Activated naive CD4-positive, alpha-beta T cell treated with anti-CD3 and anti-CD28 coated beads, Interleukin-2, amount 50 U/mL, for 16 hours (primary cell): ENCODE measurements at places on chromosomes 5 and 9.

GRCh38 chr5:66169534-66169933 lies 25.4 kb downstream of the SREK1 start:
- DNase-seq, result no peak

DNA sequence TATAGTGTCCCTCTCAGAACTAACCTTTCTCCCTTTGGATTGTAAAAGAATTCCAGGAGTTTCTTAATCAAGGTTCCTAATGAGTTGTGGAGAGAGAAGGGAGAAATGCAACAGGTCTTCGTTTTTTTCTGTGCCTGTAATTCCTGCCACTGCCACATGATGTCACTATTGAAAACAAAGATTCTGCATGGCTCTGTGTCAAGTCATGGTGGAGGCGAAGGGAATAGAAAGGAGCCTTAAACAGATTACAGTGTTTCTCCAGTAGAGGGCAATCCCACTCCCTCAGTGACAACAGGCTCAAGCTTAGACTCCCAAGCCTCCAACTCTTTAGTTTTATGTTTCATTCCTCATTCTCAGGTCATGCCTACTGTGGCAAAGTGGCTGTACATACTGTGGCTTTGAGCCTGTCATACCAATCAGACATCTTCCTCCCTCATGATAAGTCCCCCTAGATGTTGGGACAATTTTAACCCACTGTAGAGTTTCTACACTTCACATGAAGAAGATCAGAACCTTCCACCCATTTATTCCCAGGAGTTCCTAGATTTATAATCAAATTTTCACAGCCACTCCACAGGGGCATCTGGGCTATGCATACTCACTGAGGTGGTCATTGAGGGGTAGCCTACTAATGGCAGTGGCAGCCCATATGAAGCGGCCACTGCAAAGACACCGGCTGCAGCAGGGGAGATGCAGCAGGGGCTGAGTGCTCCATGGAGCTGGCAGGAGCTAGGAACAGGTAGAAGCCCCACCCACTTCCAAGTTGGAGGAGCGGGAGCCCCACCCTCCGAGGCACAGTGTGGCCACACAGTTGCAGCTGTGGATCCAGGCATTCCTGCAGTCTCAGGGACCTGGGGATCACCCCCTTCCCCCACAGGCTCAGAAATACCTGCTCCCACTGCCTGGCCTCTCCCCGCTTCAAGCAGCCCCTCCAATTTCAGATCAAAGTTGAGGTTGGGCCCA lies 97.4 kb upstream of the TRIM32 start:
- no peak for DNase-seq

- no peak for DNase-seq
These were observed 284.7 kb upstream of the TMEM161B start for GRCh38 chr5:88553136-88553875.

DNA sequence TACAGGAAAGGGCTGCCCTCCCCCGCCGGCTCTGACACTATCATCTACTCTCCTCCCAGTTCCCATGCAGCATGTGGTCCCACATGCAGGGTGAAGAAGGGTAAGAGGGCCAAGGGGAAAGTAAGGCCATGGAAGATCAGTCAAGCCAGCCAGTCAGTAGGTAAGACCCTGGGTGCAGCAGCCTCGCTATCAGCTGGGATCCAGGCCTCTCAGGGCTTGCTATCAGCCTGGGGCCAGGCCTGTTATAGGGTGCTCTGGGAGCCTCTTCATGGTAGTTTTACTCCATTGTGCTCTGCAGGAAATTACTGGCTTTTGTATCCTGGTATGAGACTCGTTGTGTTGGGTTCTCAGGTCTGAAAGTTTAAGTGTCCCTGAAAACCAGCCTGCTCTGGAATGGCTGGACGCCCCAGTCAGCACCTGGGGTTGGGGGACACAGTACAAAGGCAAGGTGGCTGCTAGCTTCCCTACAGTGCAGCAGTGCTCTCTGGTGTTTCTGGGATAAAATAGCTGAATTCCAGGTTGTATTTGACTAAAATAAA lies 21.4 kb downstream of the SLC22A4 start:
- DNase-seq, result no peak

DNA sequence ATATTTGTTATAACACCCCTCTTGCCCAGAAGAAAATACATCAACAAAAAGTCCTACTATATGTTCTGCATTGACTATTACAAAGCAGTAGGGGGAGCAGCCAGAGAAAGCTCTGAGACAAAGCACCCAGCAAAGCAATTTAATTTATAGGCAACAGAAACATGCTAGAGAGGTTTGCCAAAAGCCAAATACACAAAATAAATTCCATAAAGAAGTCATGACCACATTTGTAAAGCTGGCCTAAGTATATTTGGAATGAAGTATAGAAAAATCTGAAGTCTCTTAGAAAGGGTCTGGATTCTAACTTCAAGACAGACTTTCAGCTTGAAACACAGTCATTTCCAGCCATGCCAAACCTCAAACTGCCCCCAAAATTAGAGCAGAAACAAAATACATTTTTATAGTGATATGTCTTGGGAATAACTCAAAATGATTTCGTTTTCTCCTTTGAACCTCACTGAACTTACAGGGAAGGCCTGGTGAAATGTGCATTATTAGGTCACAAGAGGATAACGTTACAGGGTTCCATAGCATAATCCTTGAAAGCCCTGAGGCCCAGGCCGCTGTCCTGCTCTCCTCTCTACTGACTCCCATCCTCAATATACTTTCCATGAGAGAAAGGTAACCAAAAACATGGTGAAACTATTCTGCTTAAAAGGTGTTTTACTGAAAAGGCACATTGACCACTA lies 451.8 kb downstream of the RAB3C start:
- no peak for DNase-seq

- no peak for DNase-seq
These were observed 187.4 kb upstream of the GHR start for GRCh38 chr5:42235837-42236236.

DNA sequence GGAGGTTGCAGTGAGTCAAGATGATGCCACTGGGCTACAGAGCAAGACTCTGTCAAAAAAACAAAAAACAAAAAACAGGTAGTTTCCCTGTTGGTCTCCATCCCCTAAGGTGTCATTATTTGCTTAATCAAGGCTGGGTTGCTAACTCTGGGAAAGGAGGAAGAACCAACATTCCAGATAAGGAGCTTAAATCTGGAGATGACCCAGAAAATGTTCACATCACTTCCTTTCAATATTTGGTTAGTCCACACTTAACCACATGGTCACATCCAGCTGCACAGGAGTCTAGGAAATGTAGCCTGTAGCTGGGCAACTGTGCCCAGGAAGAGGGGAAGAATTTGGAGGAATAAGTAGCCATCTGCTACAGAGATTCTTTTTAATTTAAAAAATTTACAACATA lies 25.9 kb upstream of the MEGF9 start:
- no peak for DNase-seq

GRCh38 chr5:133062276-133062675 lies 10.5 kb downstream of the HSPA4 start:
- no peak for DNase-seq

DNA sequence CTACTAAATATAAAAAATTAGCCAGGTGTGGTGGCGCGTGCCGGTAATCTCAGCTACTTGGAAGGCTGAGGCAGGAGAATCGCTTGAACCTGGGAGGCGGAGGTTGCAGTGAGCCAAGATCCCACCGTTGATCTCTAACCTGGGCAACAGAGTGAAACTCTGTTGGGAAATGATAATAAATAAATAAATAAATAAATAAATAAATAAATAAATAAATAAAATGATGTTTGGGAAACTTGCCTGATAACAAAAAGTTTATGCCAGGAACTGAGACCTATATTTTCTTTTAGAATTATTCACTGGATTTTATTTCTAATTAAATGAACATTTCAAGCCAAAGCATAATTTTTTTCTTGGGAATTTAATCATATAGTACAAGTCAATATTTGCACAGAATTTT lies 189.3 kb upstream of the CTNND2 start:
- DNase-seq, result no peak

GRCh38 chr9:122403381-122404000 lies 32.7 kb downstream of the PTGS1 start:
- no peak for DNase-seq

DNA sequence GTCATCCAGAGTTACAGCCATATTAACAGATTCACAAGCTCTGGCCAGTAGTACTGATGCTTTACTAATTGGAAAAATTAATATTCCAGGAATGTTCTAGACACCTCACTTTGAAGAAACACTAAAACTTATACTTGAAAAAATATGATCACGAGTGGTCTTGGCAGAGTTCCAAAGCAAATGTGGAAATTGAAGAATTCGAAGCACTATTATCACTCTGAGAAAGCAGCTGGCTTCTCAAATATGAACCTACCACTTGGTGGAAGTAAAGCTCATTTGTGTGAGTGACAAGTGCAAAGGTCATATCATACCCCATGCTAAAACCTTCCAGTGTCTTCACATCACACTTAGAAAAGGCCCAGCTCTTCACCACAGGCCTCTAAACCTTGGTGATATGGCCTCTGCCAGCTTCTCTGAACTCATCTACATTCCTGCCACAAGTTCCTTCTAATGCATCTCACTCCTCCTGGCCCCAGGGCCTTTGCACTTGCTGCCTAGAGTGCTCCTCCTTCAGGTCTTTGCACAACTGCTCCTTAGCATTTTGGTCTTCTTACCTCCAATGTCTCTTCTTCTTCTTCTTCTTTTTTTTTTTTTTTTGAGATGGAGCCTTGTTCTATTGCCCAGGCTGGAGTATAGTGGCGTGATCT lies 175.7 kb upstream of the SMIM23 start:
- no peak for DNase-seq

DNA sequence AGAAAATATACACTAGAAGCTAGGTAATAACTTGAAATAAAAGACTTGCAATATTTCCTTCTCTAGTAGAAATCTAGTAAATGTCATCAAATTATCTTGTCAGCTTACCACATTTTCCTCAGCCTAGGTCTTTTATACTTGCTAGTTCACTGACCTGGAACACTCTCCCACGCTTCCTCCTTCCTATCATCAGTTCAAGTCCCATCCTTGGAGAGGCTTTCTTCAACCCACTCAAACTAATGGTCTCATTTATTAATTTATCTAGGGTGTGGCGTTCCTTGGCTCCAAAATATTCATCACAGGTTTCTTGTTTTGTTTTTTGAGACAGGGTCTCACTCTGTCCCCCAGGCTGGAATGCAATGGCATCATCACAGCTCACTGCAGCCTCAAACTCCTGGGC lies 2.9 kb downstream of the FAM13B start:
- no peak for DNase-seq

DNA sequence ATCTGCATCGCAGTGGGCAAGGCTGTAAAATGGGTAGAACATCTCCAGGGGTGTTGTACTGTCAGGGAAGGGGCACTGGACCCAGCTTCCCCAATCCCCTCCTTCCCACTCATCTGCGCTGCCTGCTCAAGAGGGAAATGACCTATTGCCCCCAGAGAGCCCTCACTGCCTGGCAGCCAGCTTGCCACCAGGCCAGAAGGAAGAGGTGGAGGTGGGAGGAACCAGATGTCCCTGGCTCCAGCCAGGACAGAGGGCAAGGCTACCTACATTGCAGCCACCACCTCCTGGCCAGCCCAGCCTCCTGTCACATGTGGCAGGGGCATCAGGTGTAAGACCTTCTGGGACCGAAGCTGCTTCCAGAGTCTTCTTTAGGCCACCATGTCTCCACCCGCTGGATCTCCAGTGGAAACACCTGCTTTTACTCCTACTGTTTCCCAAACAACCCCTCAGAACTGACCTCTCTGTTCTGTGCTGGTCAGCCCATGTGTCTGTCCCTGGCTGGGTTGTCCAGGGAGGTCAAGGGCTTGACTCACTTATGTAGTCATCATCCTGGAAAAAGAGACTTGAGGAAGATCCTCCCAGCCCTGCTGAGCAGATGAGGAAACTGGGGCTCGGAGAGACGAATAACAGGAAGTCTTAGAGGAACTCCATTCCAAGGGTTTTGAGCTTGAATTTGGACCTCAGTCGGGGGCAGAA lies 42.3 kb downstream of the JADE2 start:
- no peak for DNase-seq

- DNase-seq, result no peak
These were observed 158.9 kb downstream of the FAM174A start for GRCh38 chr5:100694100-100694499.

- peak; percentile 66 for DNase-seq
These were observed 15.4 kb downstream of the CCL28 start for GRCh38 chr5:43396762-43397304.

DNA sequence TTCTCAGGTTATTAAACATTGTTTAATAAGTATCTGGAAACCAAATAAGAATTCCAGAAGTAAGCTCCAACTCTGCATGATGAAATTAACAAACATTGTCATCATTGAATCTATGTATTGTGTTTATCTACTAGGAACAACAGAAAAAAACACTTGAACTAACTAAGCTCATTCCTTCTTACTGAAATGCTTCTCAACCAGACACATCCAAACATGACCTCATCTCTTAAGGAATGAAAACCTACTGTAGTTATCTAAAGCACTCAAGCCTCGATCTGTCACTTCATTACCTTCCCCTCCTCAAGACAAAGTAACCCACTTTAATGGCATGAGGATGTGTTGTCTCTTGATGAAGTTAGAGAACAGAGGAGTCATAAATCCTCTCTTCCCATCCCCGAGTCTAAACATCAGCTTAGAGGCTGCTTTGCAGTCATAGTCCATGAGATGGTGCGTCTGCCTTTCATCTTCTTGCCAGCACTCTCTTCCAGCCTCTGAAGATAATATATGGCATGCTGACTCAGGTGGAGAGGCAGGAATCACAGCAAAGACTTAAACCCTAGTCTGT lies 86.5 kb downstream of the CEMIP2 start:
- no peak for DNase-seq

DNA sequence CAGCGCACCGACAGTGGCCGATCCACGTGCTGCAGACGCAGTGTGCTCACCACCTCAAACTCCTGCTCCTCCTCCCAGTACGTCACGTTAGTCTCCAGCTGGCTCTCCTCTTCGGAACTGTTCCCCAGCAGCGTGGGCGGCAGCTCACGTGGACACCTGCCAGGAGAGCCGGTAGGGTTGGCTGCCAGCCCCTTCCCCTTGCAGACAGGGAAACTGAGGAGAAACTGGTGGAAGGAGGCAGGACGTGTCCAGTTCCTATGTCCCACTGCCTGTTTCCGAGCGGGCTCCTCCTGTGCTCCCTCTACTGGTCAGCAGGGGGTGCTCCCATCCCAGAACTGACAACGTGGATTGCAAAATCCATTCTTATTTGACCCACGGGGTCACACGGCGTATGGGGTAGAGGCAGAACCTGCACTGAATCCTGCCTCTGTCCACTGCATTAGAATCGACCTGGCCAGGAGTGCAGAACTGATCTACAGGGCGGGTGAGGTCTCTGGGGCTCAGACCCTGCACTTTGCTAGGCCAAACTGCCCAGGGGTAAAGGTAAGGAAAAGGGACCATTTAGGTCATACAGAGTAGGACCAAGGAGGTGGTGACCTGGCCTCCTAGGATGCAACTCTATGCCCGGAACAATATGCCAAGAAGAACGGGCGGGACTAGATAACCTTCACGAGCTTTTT lies 25.7 kb downstream of the PDGFRB start:
- peak; percentile 33 for DNase-seq
